ENCODE measurements at places on chromosomes 6 and 20.

DNA sequence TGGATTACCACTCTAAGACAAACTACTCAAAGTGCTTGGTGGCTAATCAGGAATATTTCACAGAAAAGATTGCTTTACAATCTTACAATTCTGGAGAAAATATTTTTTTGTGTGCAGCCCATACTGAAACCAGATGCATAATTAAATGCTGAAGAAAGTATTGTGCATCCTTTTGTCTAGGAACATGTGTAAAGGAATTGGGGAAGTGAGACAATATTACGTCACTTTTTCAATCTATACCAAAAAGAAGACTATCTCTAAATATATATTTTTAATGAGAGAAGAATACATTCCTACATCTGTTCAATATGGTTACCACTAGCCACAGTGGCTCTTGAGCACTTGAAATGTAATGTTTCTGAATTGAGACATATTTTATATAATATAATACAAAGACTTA, 992.5 kb upstream of the ADGRB3 start:
- DNase-seq = no peak

DNA sequence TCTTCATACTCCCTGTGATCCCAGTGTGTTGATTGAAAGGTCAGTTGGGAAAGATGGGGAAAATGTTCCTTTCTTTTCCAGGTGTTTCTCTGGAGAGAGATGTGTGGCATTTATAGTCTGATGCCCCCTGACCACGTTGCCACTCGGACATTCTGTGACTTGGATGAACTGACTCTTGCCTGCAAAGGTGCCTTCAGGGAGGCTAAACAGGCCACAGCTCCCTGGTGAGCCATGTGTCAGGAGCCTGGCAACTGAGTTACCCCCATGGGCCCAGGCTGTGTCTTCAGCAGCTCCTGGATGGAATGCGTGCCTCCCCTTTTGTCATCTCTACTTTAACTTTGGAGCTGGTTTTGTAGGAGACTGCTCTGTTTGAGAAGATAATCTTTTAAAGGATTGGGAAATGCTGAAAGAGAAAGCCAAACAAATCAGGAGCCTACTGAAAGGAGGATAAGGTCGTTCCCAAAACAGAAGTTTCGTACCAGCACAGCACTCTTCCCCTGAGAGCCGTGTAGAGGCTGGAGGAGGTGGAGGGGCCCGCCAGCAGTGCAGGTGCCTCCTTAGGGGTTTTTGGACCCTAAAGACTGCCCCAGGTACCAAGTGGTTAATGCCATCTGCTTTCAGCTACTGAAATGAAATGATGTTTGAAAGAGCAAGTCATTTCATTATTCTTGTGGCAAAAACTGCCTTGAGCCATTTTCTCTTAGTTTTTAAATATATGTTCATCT, 322.8 kb downstream of the ZFAND3 start:
- DNase-seq = no peak

- DNase-seq = no peak
Observed at GRCh38 chr6:21284166-21284565, 309.4 kb upstream of the SOX4 start.

GRCh38 chr6:33798343-33798848, 5.4 kb downstream of the MLN start:
- DNase-seq = no peak

DNA sequence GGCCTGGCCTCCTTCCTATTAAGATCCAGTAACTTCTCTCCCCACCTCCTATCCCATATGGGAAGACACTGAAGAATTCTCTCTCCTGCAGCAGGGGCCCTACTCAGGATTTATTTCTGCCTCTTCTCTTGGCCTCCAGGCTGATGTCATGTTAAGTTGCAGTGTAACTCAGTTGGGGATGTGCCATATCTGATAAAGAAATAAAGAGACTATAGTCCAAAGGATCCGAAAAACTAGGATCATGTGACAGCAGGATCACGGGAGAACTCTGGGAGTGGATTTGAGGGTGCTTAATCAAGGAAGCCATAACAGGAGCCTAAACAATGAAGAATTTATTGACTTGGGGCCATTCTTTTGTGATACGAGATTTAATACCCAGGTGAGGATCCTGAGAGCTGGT, 38.5 kb upstream of the TGM6 start:
- DNase-seq = no peak
